ENCODE measurements at places on chromosomes 13 and 19.

- no peak for DNase-seq
Observed at GRCh38 chr13:74571811-74572210, 437.6 kb upstream of the KLF12 start.

DNA sequence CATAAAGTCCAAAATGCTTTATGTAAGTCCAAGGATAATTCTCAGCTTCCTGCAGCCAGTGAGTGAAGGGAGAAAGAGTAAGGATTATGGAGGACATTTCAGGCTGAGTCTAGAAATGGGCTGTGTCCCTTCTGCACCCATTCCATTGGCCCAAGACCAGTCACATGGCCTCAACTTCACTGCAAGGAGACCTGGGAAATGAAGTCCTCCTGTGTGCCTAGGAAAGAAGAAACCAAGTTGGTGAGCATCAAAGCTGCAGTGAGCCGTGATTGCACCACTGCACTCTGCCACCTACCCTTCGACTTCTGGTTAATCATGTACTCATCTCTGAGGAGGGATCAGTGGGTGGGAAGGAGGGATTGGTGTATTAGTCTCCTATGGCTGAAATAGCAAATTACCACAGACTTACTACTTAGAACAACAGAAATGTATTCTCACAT lies 3.6 kb upstream of the CD37 start:
- DNase-seq, result no peak

DNA sequence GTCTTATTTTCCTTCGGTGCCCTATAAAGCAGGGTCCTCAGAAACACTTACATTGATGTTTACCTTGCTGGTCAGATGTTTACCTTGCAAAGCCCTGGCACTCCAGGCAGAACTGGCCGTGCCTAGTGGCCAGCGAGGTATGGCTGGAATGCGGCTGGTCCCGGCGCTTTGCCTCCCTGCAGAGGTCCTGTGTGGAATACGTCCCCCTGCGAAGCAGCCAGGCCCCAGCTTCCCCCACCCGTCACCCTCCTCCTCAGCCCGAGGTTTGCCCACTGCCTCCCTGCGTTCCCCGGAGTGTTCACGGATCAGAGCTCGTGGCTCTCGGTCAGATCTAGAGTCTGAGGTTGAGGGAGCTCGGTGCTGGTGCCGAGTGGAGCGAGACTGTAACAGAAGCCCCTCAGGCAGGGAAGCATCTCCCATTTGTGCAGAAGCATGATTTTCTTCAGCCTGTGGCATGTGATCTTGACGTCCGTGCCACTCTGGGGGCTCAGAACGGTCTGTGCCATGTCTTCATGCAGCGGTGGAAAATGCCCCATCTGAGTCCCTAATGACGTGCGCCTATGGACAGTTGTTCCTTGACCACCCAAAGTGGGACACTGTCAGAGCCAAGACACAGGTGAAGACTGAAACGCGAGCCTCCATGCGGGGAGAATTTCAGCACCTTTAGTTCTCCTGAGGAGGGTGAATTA lies 54.8 kb upstream of the SOX1 start:
- no peak for DNase-seq

GRCh38 chr13:41955605-41956004 lies 5.3 kb downstream of the VWA8 start:
- no peak for DNase-seq

DNA sequence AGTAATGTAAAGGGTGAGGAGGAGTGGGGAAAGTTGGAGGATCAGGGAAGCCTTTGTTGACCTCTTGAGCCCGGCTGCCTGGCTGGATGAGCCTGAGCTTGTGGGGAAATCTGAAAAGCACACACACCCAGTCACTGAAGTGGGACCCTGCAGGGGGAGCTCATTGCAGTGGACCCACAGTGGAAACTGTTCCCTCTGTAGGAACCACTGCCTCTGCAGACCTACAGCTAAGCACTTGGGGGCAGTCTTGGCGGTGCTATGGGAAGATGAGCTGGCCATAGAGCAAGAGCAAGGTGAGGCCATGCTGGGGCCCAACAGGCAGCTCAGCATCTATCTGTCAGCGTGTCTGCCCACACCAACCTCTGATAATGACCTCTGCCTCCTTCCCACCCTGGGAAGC lies 294.8 kb downstream of the TSHZ3 start:
- DNase-seq, result no peak

DNA sequence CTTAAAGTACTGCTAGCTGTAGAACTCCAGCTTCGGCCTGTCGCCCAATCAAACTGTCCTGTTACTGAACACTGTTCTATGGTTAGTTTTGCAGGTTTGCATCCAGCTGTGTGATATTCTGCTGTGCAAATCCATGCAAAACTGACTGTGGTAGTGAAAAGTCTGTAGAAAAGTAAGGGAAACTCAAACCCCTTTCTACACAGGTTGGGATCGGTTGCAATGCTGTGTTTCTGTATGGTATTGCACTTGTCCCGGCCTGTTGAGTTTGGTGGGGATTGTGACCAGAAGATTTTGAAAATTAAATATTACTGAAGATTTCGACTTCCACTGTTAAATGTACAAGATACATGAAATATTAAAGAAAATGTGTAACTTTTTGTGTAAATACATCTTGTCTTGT lies 3.6 kb downstream of the MIR17HG start:
- no peak for DNase-seq

DNA sequence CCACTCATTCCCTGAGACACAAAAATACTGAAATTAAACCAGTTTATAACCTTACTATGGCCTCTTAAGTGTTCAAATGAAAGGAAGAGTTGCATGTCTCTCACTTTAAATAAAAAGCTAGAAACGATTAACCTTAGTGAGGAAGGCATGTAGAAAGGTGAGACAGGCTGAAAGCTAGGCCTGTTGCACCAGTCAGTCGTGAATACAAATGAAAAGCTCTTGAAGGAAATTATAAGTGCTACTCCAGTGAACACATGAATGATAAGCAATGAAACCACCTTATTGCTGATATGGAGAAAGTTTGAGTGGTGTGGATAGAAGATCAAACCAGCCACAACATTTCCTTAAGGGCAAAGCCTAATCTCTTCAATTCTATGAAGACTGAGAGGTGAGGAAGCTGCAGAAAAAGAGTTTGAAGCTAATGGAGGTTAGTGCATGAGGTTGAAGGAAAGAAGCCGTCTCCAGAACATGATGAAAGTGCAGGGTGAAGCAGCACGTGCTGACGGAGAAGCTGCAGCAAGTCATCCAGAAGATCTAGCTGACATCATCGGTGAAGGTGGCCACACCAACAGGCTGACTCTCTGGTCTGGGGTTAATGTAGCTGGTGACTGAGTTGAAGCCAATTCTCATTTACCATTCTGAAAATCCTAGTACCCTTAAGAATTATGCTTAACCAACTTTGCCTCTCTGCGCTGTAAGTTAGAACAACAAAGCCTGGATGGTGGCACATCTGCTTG lies 94.5 kb upstream of the TEX29 start:
- no peak for DNase-seq

- DNase-seq, result no peak
Observed at GRCh38 chr13:109817591-109818535, 31.5 kb upstream of the IRS2 start.

DNA sequence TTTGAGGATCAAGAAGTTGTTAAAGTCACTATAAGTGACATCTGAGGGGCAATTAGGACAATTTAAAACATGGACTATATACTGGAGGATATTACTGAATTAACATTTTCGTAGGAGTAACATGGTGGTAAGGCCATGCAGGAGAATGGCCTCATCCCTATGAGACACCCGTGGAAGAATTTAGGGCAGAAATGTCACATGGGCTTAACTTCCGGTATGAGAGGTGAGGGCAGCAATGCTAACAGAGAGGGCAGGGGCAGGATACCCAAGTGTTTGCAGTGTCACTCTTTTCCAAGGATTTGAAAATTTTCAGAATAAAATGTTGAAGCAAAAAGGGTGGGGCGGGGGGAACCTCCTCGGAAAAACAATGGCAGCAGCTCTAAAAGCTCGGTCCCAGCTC lies 23.6 kb downstream of the RANBP3 start:
- no peak for DNase-seq

GRCh38 chr13:40479196-40479845 lies 187.1 kb downstream of the FOXO1 start:
- no peak for DNase-seq

- no peak for DNase-seq
Observed at GRCh38 chr13:40958655-40959054, 60.5 kb downstream of the ELF1 start.

GRCh38 chr13:31835932-31836331 lies 96.6 kb downstream of the RXFP2 start:
- no peak for DNase-seq

- DNase-seq, result no peak
Observed at GRCh38 chr13:111267784-111268183, 52.7 kb upstream of the TEX29 start.

DNA sequence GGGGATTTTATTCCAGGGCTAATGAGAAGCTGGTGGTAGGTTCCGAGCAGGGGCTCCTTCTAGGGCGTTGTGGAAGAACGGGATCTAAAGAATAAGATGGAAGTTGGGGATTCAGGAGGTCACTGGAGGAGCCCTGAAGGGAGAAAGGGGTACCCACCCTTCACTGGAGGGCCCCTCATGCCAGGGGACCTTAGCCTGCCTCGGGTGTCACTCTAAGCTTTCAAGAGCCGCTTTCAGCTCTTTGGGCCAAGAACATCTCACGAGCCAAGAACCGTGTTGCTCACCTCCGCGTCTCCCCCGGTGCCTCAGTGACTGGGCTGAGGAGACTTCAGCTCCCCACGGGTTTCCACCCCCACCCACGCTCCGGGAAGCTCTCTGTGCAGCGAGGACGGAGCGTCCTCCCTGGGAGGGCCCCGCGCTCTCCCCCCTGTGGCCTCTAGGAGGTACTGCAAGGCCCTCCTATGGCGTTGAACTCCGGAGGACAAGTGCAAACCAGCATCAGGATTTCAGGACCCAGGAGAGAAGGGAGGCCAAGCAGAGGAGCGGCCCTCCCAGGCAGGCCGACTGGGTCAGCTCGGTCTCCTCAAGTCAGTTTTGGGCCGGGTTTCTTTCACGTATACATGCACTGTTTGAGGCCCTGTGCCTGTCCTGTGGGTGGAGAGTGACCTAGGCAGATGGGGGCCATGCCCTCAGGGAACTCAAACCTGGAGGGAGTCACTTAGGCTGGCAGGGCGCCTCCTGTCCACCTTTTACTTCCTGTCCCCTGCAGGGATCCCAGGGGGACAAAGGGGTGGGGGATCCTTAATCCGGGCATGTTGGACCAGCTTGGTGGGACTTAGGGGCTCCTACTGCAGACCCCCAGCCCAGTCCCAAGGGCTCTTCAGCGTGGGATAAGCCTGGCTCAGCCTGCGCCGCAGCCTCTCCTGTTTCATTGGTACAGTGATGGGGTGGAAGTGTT lies 5.1 kb upstream of the KRTDAP start:
- peak; percentile 74 for DNase-seq

- no peak for DNase-seq
Observed at GRCh38 chr13:38670627-38671026, 16.2 kb upstream of the FREM2 start.

- DNase-seq, result no peak
Observed at GRCh38 chr19:8821748-8822241, 10.3 kb downstream of the ZNF558 start.

DNA sequence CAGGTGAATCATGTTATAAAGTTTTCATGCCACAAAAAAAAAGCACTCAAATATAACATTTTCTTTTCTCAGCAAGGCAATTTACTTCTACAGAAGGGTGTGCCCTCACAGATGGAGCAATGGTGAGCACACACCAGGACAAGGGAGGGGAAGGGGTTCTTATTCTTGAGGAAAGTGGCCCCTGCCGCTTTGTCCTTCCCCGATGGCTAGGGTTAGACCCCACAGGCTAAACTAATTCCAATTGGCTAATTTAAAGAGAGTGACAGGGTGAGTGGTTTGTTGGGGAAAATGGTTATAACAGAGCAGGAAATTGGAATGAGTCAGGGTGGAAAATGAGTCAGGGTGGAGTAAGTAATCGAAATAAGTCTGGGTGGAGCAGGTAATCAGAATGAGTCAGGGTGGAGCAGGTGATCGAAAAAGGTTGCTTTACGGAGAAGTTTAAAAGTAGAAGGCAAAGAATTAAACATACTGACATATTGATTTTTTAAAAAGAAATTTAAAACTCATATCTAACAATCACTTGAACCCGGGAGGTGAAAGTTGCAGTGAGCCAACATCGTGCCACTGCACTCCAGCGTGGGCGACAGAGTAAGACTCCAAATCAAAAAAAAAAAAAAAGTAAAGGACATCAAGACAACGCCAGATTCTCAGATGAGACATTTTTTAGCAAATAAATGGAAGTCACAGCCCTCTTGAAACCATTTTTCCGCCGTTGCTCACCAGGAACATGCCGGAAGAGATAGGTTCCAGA lies 813 bp downstream of the ZNF562 start:
- DNase-seq, result no peak

DNA sequence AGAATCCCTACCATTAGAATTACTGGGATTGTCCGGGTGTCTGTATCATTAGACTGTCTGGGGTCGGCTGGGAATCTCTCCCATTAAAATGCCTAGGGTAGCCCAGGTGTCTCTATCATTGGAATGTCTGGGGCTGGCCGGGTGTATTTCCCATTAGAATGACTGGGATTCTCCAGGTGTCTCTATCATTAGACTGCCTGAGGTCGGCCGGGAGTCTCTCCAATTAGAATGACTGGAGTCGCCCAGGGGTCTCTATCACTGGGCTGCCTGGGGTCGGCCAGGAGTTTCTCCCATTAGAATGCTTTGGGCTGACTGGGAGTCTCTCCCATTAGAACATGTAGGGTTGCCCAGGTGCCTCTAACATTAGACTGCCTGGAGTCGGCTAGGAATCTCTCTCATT lies 1560.7 kb downstream of the UQCRFS1 start:
- DNase-seq, result no peak

DNA sequence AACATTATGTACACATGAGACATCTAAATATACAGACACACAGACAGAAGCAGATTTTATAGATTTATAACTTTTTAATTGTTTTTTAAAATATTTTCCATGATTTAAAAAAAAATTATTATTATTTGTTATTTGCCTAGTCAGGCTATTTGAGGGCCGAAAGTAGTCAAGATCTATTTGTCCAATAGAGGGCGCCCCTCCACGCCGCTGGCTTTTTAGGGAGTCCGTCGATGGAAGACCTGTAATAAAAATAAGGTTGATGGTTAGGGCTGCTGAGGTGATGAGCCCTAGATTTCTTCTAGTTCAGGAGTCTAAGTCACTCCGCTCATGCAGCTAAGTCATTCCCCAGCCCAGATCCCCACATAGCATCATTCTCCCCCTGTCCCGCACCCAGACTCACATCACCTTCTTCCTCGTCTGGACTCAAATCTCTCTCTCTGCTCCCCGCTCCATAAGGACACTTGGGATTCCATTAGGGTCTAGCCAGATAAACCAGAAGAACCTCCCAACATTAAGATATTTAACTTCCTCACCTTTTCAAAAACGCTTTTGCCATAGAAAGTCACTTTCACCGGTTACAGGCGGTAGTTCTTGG lies 33.9 kb upstream of the CEACAM21 start:
- peak; percentile 64 for DNase-seq

DNA sequence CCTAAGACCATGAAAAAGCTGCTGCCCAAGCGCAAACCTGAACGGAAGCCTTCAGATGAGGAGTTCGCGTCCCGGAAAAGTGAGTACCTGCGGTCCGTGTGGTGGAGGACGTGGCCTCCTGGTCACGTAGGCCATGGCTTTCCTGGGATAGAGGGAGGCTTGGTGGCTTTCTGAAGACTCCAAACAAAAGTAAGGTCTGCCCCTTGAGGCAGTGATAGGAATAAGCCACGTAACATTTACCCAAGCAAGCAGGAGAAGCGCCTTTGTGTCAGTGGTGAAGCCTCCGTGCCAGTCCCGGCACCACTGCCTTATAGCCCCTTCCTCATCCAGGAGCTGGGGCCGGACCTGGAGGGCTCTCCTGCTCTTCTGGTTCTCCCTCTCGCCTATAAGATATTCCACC lies 34.3 kb upstream of the TEX29 start:
- no peak for DNase-seq

- peak; percentile 47 for DNase-seq
Observed at GRCh38 chr13:20411638-20412342, 113.9 kb downstream of the CRYL1 start.

Data from stimulated activated CD8-positive, alpha-beta memory T cell treated with anti-CD3 and anti-CD28 coated beads, Interleukin-7, amount 100 ng/mL, for 48 hours (primary cell).